ENCODE measurements at places on chromosomes 1 and 21. TPM values are rescaled to one million over a fixed set of nuclear protein-coding genes. Genes with fewer than 3 reads are reported as not detected.

OR10K1 gene
- total RNA-seq, result not detected

GRCh38 chr1:80023358-80023757 is 1016.8 kb upstream of the ADGRL4 start:
- no peak for DNase-seq

- DNase-seq, result no peak
Observed at GRCh38 chr1:5493851-5494311, 498.3 kb downstream of the NPHP4 start.

FAM131C gene
- 0.53 TPM for total RNA-seq

PTPN7 gene
- total RNA-seq, result not detected

DNA sequence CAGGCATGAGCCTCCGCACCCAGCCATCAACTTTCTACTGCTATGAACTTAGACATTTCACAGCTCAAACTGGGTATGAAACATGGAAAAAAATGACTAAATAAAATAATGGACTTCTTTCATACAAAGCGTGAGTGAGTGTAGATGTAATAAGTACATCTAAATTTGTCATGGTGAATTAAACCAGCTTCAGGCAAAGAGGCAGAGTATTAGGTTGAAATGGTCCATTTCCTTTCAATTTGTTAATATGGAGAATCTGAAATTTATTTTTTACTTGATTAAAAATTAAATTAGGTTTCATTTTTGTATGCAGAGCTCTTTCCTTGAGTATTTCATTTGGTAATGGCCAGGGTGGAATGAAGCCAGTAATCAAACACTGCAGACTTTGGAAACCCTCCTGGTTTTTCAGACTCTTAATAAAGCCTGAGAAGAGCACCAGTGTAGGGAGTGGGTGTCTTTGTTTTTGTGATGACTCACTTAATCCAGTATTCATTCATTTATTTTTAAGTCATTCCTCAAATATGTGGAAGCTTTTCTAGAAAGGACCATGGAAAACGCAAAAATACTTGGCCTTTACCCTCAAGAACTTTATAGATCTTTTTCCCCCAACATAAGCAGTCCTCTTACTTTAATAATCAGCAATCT is 49.2 kb downstream of the ALG14 start:
- DNase-seq, result no peak

HSD3B1 gene
- total RNA-seq, result 0.07 TPM

Data from foreskin keratinocyte (primary cell).